ENCODE measurements at places on chromosomes 3 and 15.

DNA sequence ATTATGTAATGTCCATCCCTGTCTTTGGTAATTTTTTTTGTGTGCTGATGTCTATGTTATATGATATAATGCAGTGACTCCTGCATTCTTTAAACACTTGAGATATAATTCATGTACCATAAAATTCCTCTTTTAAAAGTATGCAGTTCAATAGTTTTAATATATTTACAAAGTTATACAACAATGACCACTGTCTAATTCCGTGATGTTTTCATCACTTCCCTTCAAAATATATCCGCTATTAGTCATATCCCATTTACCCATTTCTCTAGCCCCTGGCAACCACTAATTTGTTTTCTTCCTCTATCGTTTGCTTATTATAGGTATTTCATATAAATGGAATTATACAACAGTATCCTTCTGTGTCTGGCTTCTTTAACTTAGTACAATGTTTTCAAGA lies 64.9 kb upstream of the SUCLG2 start:
- DNase-seq, result no peak

GRCh38 chr15:25829073-25829472 lies 34.1 kb downstream of the ATP10A start:
- DNase-seq, result no peak

- DNase-seq, result no peak
These were observed 52.0 kb upstream of the LMOD3 start for GRCh38 chr3:69174445-69174844.

DNA sequence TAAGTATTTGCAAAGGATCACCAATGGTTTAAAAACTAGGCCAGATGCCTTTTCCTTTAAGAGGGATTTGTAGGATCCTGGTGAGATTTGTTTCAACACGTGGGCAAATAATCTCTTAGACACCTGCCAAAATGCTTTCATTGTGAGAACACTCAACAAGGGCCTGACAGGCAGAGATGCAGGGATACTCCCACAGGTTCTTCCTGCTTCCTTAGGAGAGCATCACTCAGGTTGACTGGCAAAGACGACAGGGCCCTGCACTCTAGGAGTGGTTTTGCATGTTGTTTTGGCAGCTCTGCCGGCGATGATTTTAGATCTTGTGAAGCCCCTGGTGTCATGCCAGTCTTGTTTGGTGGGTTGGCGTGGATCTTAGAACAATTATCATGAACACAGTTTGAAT lies 184.5 kb downstream of the NR1D2 start:
- DNase-seq, result no peak

- DNase-seq, result no peak
These were observed 33.8 kb downstream of the MUC4 start for GRCh38 chr3:195777975-195778374.

GRCh38 chr3:104040896-104041295 lies 1325.8 kb upstream of the ALCAM start:
- no peak for DNase-seq

GRCh38 chr3:113240841-113241240 lies 29.5 kb downstream of the BOC start:
- DNase-seq, result no peak

- no peak for DNase-seq
These were observed 184.7 kb upstream of the POU1F1 start for GRCh38 chr3:87461036-87461435.

DNA sequence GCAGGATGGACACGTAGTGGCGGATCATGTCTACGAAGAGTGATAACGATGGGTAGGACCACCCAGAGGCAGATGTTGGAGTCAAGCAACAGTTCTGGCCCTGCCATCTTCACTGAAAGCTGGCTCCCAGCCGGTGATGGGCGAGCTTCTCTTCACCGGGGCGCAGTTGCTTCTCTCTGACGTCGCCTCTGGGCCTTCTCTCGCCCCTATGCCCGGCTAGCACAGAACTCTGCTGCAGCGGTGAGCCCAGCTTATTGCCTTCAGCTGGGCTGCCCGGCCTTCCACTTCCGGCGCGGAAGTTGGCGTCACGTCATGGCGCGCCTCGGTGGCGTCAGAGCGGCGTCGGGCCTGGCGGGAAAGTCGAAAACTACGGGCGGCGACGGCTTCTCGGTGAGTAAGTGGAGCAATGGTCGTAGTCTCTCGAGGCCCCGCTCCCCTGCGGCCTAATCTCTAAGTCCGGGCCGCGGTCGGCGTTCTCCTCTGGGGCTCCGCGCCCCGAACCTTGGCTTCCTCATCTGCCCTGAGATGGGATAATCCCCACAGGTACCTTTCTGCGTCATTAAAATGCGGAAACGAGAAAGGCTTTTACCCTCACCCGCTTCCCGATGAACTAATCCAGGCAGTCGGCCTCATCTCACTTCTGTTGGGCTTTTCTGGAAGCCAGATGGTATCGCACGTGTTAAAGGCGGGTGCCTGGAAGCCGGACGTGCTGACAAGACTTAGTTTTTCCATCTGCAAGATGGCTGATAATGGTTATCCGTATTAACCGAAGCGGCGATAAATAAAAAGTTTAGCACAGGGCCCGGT lies at the start of gene FANCD2:
Gene FANCD2, plus strand, starts transcription at position 354 of the 807 bp plus-strand sequence. CDS start 2,221 bp downstream, outside the sequence.
- peak; percentile 88 for DNase-seq

- DNase-seq, result no peak
These were observed 17.4 kb upstream of the MKRN3 start for GRCh38 chr15:23548071-23548470.

DNA sequence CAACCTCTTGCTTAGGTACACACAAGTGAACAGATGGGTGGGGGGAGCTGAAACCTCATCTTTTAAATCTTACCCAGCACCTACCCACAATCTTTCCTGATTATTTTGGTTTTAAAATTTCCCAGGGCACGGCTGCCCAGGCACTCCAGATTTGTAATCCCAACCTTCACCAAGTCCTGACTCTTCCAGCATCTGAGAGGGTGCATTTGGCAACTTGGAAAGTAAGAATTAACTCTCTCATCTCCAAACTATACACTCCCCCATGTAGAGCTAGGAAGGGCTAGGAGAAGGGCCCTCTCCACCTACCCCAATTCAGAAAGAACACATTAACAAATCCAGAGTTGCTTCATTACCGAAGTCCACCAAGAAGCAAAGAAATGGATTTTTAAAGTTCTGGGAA lies 41.7 kb upstream of the PRICKLE2 start:
- no peak for DNase-seq

GRCh38 chr15:76338486-76339304 lies 2.1 kb downstream of the ISL2 start:
- no peak for DNase-seq

GRCh38 chr3:17747890-17748247 lies 5.4 kb upstream of the TBC1D5 start:
- DNase-seq, result no peak

DNA sequence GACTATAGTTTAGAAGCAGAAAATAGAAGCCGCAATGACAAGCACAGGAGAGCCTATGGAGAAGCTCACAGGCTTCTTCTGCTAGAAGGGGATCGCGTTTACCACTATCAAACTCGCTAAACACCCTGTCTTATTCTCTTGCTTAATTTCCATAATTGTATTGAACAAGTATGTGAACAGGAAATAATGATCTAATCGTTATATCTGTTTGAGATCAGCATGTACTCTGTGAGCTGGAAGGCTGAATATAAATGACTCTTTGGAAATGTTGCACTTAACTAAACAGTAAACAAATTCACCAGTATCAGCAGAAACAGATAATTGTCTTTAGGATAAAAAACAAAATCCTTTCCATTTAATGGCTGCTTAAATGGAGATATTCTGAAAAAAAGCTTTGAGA lies 15.0 kb downstream of the NEK10 start:
- no peak for DNase-seq

GRCh38 chr15:40092256-40092978 lies 16.3 kb downstream of the BMF start:
- no peak for DNase-seq

GRCh38 chr15:68732451-68732850 lies 88.2 kb downstream of the ANP32A start:
- no peak for DNase-seq

DNA sequence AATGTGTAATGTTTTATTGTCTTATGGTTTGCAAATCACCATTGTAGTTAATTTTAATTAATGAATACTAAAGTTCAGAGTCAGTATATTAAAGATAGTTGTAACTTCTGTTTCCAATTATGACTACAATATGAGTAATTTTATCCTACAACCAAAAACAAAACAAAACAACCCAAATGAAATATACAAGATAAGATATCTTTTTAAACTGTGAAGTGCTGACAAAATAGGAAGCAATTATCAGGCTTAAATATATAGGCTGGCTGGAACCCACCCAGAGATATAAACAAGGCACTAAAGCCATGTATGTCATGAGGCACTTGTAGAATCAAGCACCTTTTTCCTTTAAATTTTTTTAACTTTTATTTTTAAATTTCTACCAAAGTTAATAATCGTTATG lies 108.6 kb upstream of the LRRFIP2 start:
- DNase-seq, result no peak

GRCh38 chr15:51205050-51205975 lies 110.6 kb upstream of the TNFAIP8L3 start:
- DNase-seq, result no peak
